ENCODE measurements at places on chromosomes 3 and 15. TPM values are rescaled to one million over a fixed set of nuclear protein-coding genes. Genes with fewer than 3 reads are reported as not detected.

ARHGEF3 gene
- total RNA-seq = 27.4 TPM

MRAS gene
- 9.9 TPM for total RNA-seq

RNU5B-1 gene
- total RNA-seq = not detected

CFAP91 gene
- 47.8 TPM for total RNA-seq

VPS33B gene
- total RNA-seq = 8.3 TPM

ATP13A5 gene
- not detected for total RNA-seq

- H3K36me3 ChIP-seq = no peaks in the 10 kb centered on the region
- no peak for DNase-seq
- no peak overlapping the region for H3K4me3 ChIP-seq
These were observed 103.0 kb downstream of the ISL2 start for GRCh38 chr15:76439542-76439941.

DNA sequence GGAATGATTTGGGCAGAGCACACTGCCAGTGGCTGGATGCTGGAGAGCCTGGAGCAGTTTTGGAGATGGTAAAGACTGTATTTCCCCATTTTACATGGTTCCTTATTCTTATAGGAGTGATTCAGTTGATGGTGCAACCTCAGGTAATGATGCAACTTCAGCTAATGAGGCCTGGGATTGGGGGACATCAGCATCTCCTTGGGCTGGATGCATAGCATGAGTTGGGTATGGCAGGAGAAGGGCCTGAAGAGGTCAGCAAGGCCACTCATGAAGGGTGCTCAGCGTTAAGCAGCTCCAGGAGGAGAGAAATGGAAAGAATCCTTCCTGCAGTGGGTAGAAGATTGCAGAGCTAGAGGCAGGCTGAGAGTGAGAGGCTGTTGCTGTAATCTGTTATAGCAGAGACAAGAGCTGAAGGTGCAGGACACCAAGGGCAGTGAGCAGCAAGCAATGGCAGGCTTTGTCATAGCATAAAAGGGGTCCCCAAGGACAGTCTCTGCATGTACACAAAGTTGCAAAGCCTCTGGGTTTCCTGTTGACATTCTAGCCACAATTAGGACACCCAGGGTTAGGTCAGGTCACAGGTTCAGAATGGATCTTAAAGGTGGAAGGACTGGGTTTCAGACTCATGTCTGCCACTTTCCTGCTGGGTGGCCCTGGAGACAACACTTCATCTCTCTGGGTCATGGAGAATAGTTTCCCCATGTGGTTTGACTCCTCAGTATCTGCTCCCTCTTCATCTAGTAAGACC is 29.5 kb upstream of the SNRK start:
- H3K36me3 ChIP-seq = no peaks in the 10 kb centered on the region
- no peaks in the 10 kb centered on the region for H3K27me3 ChIP-seq
- no peaks in the 10 kb centered on the region for H3K4me1 ChIP-seq
- no peak overlapping the region for H3K4me3 ChIP-seq
- no peak for DNase-seq

DNA sequence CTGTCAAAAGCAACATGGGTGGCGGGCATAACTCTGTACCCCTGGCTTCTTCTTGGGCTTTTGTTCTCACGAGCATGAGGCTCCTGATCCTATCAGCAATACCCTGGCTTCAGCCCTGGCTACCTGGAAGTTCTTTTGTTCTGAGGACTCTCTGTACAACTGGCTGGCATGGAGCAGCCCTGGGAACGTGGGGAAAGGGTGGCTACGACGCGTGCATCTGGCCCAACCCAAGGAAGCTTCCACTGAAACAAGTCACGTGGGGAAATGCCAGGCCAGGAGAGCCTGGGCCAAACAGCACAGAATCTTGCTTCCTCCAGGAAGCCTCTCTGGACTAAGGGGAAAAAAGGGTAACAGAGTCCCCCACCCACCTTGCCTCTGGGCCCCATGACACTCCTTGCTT is 22.7 kb upstream of the ATP2B2 start:
- no peaks in the 10 kb centered on the region for H3K27me3 ChIP-seq
- no peak overlapping the region for H3K27ac ChIP-seq
- H3K4me3 ChIP-seq = no peak overlapping the region
- DNase-seq = no peak

DNA sequence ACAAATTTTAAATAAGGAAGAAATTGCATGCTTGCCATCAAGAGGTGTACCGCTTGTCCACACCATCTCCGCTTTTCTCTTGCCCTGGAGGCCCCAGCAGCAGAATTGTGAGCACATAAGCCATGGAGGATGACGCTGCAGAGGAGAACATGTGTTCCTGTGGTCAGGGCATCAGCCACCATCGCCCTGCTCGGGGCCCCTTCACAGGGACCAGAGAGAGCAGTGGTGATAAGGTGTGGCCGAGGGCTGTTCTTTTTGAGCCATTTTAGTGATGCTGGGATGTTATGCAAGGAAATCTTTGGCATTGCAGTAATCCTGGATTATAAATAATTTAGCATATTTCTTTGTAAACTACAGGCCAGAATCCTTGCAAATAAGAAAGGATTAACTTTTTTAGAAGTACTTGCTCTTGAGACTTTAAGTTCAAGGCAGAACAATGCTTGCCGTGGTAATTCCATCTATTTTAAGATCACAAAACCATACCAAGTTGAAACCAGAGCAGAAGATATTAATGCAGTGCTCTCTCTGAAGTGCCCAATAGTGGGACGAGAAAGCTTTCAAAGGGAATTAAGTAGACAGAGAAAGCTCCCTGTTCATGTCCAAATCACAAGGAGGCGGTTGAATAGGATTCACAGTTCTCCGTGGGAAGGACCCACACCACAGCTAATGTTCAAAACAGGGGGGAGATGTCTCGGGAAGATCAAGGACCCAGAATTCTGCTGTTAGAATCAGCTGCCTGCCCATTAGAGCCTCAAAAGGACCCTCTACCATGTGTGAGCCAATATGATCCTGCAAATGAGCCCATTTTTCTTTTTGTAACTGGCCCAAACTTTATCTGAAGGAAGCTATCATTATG is 338.5 kb downstream of the RORA start:
- H3K4me1 ChIP-seq = no peaks in the 10 kb centered on the region
- no peak overlapping the region for H3K27ac ChIP-seq
- no peaks in the 10 kb centered on the region for H3K36me3 ChIP-seq
- no peak overlapping the region for H3K4me3 ChIP-seq

GRCh38 chr3:57143886-57144459 is 21.2 kb downstream of the IL17RD start:
- DNase-seq = no peak
- no peaks in the 10 kb centered on the region for H3K4me1 ChIP-seq
- H3K36me3 ChIP-seq = no peaks in the 10 kb centered on the region
- H3K27ac ChIP-seq = no peak overlapping the region
- no peak overlapping the region for H3K4me3 ChIP-seq

GRCh38 chr15:60507596-60508424 is 28.9 kb upstream of the ICE2 start:
- peak; percentile 50 for DNase-seq
- no peak overlapping the region for H3K27ac ChIP-seq
- H3K4me3 ChIP-seq = no peak overlapping the region
- no peaks in the 10 kb centered on the region for H3K27me3 ChIP-seq
- H3K36me3 ChIP-seq = no peaks in the 10 kb centered on the region

DNA sequence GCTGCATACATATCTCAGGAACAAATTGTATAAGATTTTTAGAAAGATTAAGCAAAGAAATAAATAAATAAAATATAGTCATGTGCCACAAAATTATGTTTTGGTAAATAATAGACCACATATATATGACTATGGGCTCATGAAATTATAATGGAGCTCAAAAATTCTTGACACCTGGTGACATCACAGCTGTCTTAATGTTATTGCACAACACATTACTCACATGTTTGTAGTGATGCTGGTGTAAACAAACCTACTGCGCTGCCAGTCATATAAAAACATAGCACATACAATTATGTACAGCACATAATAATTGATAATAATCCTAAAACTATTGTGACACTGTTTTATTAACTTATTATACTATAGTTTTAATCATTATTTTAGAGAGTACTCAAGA is 1159.1 kb downstream of the SI start:
- H3K27me3 ChIP-seq = no peaks in the 10 kb centered on the region
- H3K4me3 ChIP-seq = no peak overlapping the region
- no peak overlapping the region for H3K27ac ChIP-seq

GRCh38 chr3:181892848-181893247 is 181.1 kb downstream of the SOX2 start:
- H3K4me3 ChIP-seq = no peak overlapping the region
- DNase-seq = no peak
- H3K36me3 ChIP-seq = no peaks in the 10 kb centered on the region
- H3K27me3 ChIP-seq = no peaks in the 10 kb centered on the region

GRCh38 chr3:128080323-128081080 is 28.3 kb downstream of the SEC61A1 start:
- peaks cover 56% of the 10 kb centered on the region for H3K4me1 ChIP-seq
- H3K4me3 ChIP-seq = no peak overlapping the region
- H3K27me3 ChIP-seq = no peaks in the 10 kb centered on the region

DNA sequence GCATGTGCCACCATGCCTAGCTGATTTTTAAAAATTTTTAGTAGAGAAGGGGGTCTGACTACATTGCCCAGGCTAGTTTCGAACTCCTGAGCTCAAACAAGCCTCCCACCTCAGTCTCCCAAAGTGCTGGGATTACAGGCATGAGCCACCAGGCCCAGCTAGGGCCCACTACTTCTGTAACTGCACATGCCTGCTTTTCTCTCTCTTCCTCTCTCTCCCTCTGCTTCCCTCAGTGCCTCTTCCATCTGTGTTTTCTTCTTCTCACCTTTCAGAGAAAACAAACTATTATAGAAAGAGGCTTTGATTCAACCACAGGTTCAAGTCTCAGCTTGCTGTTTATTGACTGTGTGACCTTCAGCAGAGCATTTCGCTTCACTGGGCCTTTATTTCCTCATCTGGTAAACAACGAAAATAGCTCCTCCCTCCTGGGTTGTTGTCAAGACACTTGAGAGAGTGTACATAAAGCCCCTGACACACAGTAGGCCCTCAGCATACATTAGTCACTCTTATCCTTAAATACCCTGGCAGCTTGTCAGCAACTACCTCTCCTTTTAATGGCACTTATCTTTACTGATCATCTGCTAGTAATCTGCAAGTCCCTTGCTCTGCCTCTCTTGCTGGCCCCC is 10.2 kb downstream of the TADA3 start:
- no peak overlapping the region for H3K27ac ChIP-seq
- no peaks in the 10 kb centered on the region for H3K4me1 ChIP-seq
- peaks cover 9% of the 10 kb centered on the region for H3K36me3 ChIP-seq
- DNase-seq = no peak
- H3K27me3 ChIP-seq = no peaks in the 10 kb centered on the region
- no peak overlapping the region for H3K4me3 ChIP-seq

GRCh38 chr3:4856986-4857385 is 122.3 kb upstream of the BHLHE40 start:
- H3K36me3 ChIP-seq = no peaks in the 10 kb centered on the region
- H3K27me3 ChIP-seq = no peaks in the 10 kb centered on the region
- peaks cover 6% of the 10 kb centered on the region for H3K4me1 ChIP-seq
- no peak for DNase-seq
- H3K4me3 ChIP-seq = no peak overlapping the region

DNA sequence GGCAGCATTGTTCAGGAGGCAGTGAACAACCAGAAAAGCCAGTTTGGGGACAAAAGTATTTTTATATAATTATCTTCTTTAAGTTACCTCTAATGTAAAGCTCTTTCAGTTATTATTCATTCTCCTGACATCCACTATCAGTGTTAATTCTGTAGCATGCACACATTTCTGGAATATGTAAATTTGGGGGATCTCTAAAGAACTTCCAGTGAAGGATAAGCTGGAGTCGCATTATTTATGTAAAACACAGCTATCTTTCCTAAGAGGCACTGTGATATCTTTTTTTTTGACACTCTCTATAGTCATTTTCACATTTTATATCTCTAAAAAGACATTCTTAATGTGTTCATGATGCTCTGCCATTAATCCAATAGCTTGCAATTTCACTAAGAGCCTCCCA is 26.7 kb downstream of the SATB1 start:
- no peaks in the 10 kb centered on the region for H3K4me1 ChIP-seq
- peaks cover 2% of the 10 kb centered on the region for H3K36me3 ChIP-seq
- no peak for DNase-seq
- H3K27me3 ChIP-seq = no peaks in the 10 kb centered on the region
- H3K27ac ChIP-seq = no peak overlapping the region

GRCh38 chr15:92656089-92656488 is 514 bp upstream of the FAM174B start:
- H3K36me3 ChIP-seq = no peaks in the 10 kb centered on the region
- H3K4me1 ChIP-seq = peaks cover 41% of the 10 kb centered on the region
- no peaks in the 10 kb centered on the region for H3K27me3 ChIP-seq

DNA sequence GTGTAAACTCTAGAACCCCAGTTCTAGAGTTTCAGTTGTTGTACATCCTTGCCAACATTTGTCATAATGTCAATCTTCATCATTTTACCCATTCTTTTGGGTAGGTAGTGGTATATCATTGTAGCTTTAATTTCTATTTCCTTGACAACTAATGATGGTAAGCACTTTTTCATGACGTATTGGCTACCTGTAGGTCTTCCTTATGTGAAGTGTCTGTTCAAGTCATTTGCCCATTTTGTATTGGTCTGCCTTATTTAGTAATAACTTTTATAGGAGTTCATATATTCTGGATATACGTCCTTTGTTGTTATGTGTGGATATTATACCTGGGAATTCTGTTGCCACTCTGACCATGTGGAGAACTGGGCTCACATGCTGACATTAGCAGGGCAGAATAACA is 73.8 kb upstream of the ACTC1 start:
- no peaks in the 10 kb centered on the region for H3K4me1 ChIP-seq
- no peaks in the 10 kb centered on the region for H3K27me3 ChIP-seq
- H3K36me3 ChIP-seq = peaks cover 17% of the 10 kb centered on the region
- no peak overlapping the region for H3K4me3 ChIP-seq
- H3K27ac ChIP-seq = no peak overlapping the region

DNA sequence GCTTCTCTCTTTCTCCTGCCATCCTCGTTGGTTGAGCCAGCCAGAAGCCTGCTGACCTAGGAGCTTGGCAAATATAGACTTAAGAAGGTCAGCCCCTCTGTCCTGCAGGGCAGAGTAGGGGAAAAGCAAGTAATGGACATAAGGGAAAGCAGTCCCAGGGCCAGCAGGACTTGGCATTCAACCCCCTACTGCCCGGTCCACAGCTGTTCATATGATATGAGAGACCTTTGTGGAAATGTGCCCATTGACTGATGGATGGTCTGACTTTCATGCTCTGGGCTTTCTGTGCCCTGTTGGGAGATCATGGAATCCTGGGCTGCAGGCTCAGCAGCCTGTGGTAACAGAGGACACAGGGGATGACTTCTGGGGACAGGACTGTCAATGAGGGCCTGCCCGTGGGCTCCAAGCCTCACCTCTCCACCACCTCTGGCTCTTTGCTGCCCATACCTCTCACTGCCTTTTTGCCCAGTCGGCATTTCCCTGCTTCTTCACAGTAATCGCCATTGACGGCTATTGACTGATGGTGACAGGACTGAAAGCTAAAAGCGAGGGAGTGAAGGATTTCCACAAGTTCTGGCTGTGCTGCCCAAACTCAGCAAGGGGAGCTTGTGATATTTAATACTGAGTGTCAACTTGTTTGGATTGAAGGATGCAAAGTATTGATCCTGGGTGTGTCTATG is 60.0 kb upstream of the NMNAT3 start:
- H3K36me3 ChIP-seq = no peaks in the 10 kb centered on the region
- H3K4me3 ChIP-seq = no peak overlapping the region
- no peak overlapping the region for H3K27ac ChIP-seq
- no peaks in the 10 kb centered on the region for H3K4me1 ChIP-seq
- no peak for DNase-seq

- DNase-seq = no peak
- H3K36me3 ChIP-seq = no peaks in the 10 kb centered on the region
- H3K27me3 ChIP-seq = no peaks in the 10 kb centered on the region
- no peaks in the 10 kb centered on the region for H3K4me1 ChIP-seq
These were observed 7.6 kb upstream of the ABTB1 start for GRCh38 chr3:127665165-127665564.

GRCh38 chr3:69324362-69325025 is 61.4 kb downstream of the FRMD4B start:
- DNase-seq = no peak
- H3K4me1 ChIP-seq = no peaks in the 10 kb centered on the region
- no peaks in the 10 kb centered on the region for H3K36me3 ChIP-seq
- no peak overlapping the region for H3K27ac ChIP-seq

Data from body of pancreas (tissue), 4 donors.